ENCODE measurements at places on chromosomes 6 and 20. TPM values are rescaled to one million over a fixed set of nuclear protein-coding genes. Genes with fewer than 3 reads are reported as not detected.
A peak's percentile ranks its signal among the peaks of the same experiment; 100 is the strongest.

GRCh38 chr20:41879123-41879522 lies 260.9 kb upstream of the CHD6 start:
- no peak overlapping the region for H3K27ac ChIP-seq
- H3K36me3 ChIP-seq, result no peaks in the 10 kb centered on the region
- no peak for DNase-seq
- no peaks in the 10 kb centered on the region for H3K4me1 ChIP-seq

DNA sequence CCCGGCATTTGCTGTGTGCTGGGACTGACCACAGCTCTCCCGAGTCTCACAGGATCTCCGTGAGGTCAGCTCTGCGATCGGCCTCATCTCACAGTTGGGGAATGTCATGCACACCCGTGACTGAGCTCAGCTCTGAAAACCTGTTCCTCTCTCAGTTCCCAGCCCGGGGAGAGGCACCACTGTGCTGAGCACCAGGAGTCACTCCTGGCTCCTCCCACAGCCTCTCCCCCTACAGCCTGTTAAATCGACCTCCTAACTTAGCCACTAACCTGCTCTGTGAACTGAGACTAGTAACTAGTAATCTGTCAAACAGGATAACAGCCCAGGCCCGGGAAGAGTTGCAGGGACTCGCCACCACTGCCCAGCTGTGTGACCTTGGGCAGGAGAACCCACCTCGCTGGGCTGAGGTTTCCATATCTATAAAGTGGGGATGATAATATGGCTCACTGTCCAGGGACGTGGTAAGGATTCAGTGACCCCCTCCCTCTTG lies 20.1 kb upstream of the NOL4L start:
- no peak for DNase-seq
- no peak overlapping the region for H3K27ac ChIP-seq
- no peak overlapping the region for H3K4me3 ChIP-seq
- H3K27me3 ChIP-seq, result peaks cover 14% of the 10 kb centered on the region
- H3K4me1 ChIP-seq, result no peaks in the 10 kb centered on the region

DNA sequence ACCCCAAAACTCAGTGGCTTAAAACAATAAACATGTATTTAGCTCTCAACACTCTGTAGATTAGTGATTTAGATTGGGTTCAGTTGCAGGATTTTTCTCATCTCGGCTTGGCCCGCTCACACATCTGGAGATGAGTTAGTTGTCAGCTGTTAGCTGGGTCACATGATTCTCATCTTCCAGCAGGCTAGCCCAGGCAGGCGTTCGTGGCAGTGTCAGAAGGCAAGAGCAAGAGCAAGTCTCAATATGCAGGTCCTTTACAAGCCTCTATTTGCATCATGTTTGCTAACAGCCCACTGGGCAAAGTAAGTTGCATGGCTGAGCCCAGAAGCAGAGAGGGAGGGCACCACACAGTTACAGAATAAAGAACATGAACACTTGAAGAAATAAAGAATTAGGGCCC lies 83.6 kb upstream of the MYLIP start:
- DNase-seq, result no peak
- no peak overlapping the region for H3K4me3 ChIP-seq
- H3K27ac ChIP-seq, result no peak overlapping the region
- no peaks in the 10 kb centered on the region for H3K4me1 ChIP-seq
- H3K36me3 ChIP-seq, result no peaks in the 10 kb centered on the region
- H3K27me3 ChIP-seq, result peaks cover 38% of the 10 kb centered on the region

- no peak overlapping the region for H3K27ac ChIP-seq
- H3K4me3 ChIP-seq, result peak overlapping the region; percentile 85
- no peaks in the 10 kb centered on the region for H3K27me3 ChIP-seq
- no peaks in the 10 kb centered on the region for H3K36me3 ChIP-seq
Measured at GRCh38 chr6:105991561-105992314, 94.4 kb upstream of the PRDM1 start.

DNA sequence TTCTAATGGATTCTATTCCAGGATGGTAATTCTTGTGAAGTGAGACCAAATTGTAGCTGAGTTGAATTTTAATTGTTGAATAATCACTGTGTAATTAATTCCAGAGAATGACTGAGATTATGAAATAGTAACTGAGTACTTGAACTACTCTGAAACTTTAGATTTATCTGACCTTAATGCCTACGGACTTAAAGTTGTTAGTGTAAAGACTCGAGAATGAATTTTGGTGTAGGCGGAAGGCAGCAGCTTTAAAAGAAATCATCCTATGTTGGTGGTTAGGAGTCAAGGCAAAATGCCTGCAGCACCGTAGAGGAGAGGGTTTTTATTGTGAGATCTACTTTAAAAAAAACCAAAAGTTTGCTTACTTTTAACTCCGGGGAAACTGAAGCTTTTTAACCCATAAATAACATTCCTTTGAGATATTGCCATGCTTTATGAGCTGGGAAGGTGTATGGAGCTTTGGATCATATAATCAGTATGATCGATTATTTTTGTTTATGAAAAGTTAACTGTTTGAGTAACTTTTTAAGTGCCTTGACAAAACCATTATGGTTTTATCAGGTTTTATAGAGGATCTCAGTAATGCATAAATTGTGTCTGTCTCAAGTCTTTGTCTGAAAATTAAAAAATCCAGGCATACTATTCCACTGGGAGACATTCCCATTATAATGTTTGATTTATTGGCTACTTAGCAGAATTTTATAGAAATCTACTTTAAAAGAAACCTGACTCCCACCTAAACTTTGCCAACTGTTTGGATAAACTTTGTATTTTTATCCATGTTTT lies 46.1 kb downstream of the MYO6 start:
- no peak for DNase-seq
- H3K4me3 ChIP-seq, result no peak overlapping the region
- H3K27me3 ChIP-seq, result no peaks in the 10 kb centered on the region
- no peak overlapping the region for H3K27ac ChIP-seq
- peaks cover 6% of the 10 kb centered on the region for H3K4me1 ChIP-seq

DNA sequence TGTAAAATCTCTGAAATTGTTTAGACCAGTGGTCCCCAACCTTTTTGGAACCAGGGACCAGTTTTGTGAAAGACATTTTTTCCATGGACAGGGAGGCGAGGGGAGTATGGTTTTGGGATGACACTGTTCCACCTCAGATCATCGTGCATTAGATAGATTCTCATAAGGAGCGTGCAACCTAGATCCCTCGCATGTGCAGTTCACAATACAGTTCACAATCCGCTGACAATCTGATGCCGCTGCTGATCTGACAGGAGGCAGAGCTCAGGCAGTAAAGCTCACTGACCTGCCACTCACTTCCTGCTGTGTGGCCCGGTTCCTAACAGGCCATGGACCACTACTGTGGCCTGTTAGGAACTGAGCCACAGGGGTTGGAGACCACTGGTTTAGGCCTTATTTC lies 115.2 kb downstream of the EPM2A start:
- no peak for DNase-seq
- no peak overlapping the region for H3K27ac ChIP-seq
- no peaks in the 10 kb centered on the region for H3K27me3 ChIP-seq
- H3K4me3 ChIP-seq, result no peak overlapping the region

- H3K4me3 ChIP-seq, result no peak overlapping the region
- H3K36me3 ChIP-seq, result no peaks in the 10 kb centered on the region
- 0 out of 2 replicates have a peak, but pooled peaks cover 3% of the 10 kb centered on the region for H3K27me3 ChIP-seq
Measured at GRCh38 chr6:87905101-87905641, 142.5 kb upstream of the SPACA1 start.

DNA sequence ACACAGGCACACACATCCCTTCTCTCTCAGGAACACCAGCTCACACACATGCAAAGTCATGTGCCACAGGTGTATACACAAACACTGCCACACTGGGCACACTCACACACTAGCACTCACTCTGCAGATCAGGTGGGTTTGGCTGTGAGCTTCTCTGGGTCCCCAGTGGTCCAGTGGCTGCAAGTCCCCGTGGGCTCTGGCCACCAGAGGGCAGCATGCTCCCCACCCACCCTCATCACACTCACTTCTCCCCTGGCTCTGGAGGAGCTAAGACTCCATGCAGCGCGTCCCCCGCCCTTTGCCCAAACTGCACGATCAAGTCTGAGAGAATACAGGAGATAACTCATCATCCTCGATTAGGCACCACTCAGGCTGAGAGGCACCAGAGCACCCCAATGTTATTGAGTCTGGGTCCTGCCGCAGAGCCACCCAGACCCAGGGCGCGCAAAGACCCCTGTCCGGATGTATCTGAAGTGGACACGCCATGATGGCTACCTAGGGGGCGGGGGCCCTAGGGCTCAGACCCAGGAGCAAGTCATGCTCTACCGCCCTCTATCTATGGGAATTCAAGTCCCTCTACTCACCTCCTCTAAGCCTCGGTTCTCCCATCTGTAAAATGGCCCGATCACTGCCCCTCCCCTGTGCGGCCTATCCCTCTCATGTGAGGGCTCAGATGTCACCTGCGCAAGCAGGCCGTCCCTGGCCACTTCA lies 90.5 kb downstream of the GRM4 start:
- H3K27me3 ChIP-seq, result no peaks in the 10 kb centered on the region
- H3K36me3 ChIP-seq, result no peaks in the 10 kb centered on the region
- H3K4me1 ChIP-seq, result peaks cover 16% of the 10 kb centered on the region
- H3K4me3 ChIP-seq, result no peak overlapping the region
- no peak overlapping the region for H3K27ac ChIP-seq

DNA sequence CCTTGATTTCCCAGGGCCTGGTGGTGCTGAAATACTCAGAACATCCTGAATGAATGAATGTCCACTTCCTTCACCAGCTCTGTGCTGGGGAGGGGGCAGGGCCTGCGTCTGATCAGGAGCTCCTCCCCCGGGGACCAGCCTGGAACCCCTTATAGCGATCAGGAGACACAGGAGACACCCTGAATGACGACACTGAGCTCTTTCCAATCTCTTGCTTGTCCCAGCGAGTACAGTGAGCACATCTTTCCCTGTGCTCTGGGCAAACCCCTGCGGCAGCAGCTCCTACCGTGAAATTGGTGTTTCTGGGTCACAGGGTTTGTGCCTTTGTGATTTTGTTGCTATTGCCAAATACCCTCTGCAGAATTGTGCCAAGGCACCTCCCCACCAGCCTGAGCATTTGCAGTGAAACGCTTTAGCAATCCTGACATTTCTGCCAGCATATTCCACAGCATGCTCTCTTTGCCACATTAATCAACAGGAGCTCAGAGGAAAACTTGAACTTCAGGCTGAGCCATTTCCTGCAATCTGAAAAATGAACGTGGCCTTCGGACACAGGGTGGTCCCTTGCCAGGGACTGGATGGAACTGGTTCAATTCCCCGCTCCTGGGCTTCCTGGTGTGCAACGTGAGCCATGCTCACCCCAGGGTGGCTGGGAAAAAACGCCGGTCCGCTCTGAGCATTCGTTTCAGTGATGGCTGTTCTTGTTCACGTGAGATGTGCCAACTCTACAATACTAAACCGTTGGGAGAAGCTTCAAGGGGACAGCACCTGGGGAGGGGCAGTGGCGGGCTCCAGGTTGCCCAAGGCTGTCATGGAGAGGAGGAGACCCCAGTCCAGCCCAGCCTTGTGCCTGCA lies 23.1 kb upstream of the MRGBP start:
- no peaks in the 10 kb centered on the region for H3K36me3 ChIP-seq
- H3K4me1 ChIP-seq, result peaks cover 5% of the 10 kb centered on the region
- H3K4me3 ChIP-seq, result no peak overlapping the region
- no peaks in the 10 kb centered on the region for H3K27me3 ChIP-seq
- no peak for DNase-seq

- H3K27ac ChIP-seq, result no peak overlapping the region
- H3K4me3 ChIP-seq, result no peak overlapping the region
- H3K27me3 ChIP-seq, result peaks cover 70% of the 10 kb centered on the region
- no peak for DNase-seq
- no peaks in the 10 kb centered on the region for H3K4me1 ChIP-seq
Measured at GRCh38 chr20:61682114-61682995, 383.3 kb downstream of the TAF4 start.

GRCh38 chr20:10322073-10323012 lies 103.7 kb downstream of the SNAP25 start:
- no peak overlapping the region for H3K4me3 ChIP-seq
- no peaks in the 10 kb centered on the region for H3K36me3 ChIP-seq
- no peaks in the 10 kb centered on the region for H3K27me3 ChIP-seq

DNA sequence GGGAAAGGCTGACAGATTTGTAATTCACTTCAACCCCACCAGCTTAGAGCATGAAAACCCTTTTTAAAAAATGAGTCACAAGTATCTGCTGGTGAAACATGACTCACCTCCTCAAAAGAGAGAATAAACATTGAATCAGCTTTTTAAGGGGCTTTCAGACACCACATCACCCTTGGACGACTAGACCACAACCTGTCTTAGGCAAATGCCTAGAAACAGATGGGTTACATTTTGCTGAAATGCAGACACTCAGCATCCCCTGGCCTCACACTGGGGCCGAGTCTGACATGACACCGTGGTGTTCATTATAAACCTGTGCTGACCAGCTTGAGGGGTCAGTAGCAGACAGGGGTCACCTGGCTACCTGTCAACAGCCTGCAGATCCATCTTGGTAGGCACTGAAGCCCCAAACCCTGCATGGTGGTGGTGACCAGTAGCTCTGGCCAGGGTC lies 175.3 kb upstream of the CST7 start:
- 0 out of 2 replicates have a peak, but pooled peaks cover 2% of the 10 kb centered on the region for H3K27me3 ChIP-seq
- peak overlapping the region; percentile 78 for H3K27ac ChIP-seq
- H3K4me3 ChIP-seq, result peak overlapping the region; percentile 5
- peaks cover 39% of the 10 kb centered on the region for H3K4me1 ChIP-seq
- H3K36me3 ChIP-seq, result no peaks in the 10 kb centered on the region

GRCh38 chr6:168029459-168030217 lies 32.2 kb downstream of the KIF25 start:
- H3K4me3 ChIP-seq, result no peak overlapping the region
- no peak overlapping the region for H3K27ac ChIP-seq
- H3K4me1 ChIP-seq, result peaks cover 5% of the 10 kb centered on the region
- no peak for DNase-seq

DNA sequence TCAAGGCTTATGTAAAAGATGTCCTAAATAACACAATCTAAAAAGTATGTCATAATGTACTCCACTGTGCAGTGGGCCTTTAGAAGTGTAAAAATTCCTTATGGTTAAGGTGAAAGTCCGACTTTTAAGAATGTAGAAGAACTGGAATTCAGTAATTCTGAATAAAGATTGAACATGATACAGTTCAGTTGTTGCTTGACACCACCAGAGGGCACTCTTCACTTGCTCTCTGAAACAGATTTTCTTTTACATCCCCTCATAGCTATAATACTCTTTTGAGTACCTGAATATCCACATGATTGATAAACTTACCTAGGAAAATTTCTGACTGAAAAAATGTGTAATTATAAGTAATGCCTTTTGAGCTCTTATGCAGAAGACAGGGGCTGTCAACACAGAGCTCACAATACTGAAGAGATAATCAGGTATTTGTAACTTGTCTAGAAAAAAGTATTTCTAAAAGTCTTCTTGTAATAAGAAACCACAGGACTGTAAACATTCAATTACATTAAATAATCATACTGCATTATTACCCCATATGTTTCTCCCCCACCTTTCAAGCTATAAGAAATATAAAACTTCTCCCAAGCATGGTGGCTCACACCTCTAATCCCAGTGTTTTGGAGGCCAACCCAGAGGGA lies 92.1 kb downstream of the POPDC3 start:
- H3K4me3 ChIP-seq, result no peak overlapping the region
- DNase-seq, result peak; percentile 63
- no peaks in the 10 kb centered on the region for H3K36me3 ChIP-seq
- no peaks in the 10 kb centered on the region for H3K27me3 ChIP-seq

Gene TRIM10
- not detected for total RNA-seq

Gene PGC
- not detected for total RNA-seq

Gene ELOVL2
- 0.91 TPM for total RNA-seq

Gene ERVFRD-1
- total RNA-seq, result not detected

Gene FHL5
- total RNA-seq, result not detected
